WTC11 (cell line): ENCODE measurements at places on chromosomes 5 and 9.
A peak's percentile ranks its signal among the peaks of the same experiment; 100 is the strongest.

DNA sequence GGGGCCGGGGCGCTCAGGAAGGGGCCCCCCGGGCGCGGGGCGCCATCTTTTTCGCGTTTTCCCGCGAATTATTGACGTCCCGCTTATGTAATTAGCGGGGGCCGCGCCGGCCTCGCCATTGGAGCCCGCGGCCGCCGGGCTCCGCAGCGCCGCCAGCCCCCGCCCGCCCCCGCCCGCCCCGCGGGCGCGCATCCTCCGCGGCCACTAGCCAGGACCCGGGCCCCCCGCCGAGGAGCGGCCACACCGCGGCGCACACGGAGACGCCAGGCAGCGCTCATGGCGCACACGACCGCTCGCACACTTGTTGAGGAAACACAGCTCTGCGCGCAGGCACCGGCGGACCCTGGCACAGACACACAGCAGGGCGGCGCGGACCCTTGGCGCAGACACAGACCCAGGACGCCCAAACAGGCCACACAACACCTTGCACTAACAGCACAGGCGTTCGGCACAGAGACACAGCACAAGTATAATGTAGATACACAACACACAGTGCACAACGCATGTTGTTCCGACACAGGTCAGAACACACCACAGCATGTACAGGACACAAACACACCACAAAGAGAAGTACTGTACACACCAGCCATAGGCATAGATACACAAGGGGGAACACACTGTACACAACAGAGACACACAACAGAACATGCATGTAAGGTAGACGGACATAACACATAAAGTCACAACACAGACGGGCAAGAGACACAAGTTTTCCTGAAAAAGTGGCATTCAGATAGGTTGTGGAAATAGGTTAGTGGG, 467 bp upstream of the PHF19 start:
- DNase-seq, result peak; percentile 59

GRCh38 chr5:159667286-159667685, 249.0 kb upstream of the ADRA1B start:
- DNase-seq, result no peak

DNA sequence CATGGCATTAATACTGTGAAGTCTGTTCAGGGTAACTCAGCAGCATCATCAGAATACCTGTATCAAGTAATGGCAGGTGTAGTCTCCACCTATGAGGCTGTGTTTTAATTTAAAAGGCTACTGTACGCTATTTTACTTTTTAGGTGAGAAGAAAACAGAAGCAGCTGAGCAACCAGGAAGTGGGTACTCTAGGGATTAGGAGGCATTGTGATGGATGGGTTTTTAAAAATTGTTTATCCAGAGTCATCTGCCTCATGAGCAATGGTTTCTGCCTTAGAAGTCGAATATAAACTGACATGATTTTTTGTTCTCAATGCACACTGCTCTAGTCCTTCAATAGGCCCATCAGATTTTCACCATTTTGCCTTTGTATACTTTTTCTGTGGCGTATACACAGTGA, 42.6 kb downstream of the PSIP1 start:
- no peak for DNase-seq

DNA sequence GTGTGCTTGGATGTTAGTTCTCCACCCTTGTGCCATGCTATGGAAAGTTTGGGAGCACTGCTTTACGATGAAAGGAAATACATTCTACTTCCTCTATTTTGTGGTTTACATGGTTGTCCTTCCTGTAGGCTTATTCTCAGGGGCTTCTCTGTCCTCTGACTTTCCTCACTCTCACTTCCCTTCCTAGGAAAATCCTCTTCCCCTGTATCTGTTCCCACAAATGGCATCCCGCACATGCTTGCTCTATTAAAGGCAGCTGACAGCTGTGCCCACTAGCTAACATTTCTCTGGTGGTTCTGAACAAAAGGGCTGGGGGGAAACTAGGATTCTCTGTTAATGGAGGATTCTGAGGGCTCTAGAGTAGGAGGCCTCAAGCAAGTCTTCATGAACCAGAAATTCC, 52.4 kb downstream of the FAM170A start:
- DNase-seq, result no peak

GRCh38 chr9:78806492-78807160, 509.7 kb downstream of the PSAT1 start:
- no peak for DNase-seq

- DNase-seq, result no peak
Measured at GRCh38 chr9:132912131-132912530, 32.3 kb downstream of the TSC1 start.

DNA sequence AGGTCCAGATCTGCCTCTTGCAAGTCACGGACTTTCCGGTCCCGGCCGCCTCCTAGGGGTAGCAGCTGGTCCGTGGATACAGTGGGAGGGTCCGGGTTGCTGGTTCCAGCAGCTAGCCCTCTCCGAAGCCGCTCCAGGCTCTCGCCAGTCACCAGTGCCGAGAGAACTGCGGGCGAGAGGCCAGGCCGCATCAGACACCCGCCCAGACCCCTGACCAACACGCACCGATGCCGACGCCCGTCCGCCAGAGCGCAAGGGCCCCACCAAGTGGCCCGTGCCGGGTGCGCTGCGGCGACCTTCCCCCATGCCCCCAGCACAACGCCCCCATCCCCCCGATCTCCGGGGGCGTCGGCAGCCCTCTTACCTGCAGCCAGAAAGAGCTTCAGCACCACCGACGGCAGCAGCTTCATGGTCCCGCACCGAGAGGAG, 470 bp downstream of the HBEGF start:
- peak; percentile 74 for DNase-seq

- DNase-seq, result no peak
Measured at GRCh38 chr5:136043968-136044610, 15.3 kb downstream of the TGFBI start.

- DNase-seq, result no peak
Measured at GRCh38 chr5:103021314-103021713, 98.6 kb downstream of the GIN1 start.
